ENCODE measurements at places on chromosomes 11 and 22.

DNA sequence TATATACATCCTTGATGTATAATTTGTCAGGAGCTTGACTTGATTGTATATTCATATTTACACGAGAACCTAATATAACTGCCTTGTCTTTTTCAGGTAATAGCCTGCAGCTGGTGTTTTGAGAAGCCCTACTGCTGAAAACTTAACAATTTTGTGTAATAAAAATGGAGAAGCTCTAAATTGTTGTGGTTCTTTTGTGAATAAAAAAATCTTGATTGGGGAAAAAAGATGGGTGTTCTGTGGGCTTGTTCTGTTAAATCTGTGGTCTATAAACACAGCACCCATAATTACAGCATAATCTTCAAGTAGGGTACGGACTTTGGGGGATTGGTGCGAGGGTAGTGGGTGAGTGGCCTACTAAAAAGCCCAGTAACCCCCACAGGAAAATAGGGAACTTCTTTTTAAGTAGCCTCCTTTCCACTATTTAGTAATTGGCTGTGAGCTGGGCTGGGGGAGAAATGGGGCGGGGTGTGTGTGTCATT is 7.5 kb downstream of the MALAT1 start:
- DNase-seq: no peak

- no peak for DNase-seq
Observed at GRCh38 chr11:92329137-92329536, 104.5 kb downstream of the FAT3 start.

- no peak for DNase-seq
Observed at GRCh38 chr22:17845790-17846189, 71.5 kb upstream of the BID start.

DNA sequence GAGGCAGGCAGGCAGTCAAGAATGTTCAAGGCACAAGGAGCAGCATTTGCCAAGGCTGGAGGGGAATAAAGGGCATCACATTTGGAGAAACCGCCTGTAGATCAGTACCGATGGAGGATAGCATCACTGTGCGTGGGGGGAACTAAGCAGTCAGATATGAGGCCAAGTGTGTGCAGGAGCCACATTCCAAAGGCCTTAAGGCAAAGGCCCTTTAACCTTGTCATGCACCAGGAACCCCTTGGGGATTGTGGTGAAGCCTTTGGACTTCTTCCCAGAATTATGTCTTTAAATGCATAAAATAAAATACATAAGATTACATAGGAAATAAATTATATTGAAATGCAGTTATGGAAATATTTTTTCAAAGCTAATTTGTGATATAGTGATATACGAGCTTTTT is 532.1 kb downstream of the BUD13 start:
- no peak for DNase-seq

DNA sequence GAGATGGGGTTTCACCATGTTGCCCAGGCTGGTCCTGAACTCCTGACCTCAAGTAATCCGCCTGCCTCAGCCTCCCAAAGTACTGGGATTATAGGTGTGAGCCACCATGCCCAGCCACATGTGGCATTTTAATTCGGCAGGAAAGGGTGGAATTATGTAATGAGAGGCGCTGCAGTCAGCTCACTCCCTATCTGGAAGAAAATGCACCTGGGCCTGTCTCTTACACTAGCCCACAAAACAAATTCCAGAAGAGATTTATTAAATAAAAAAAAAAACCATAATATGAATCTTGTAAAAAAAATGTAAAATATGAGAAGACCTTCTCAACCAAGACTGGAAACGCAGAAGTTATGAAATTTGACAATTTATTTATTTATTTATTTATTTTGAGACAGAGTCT is 8.2 kb upstream of the KAT5 start:
- DNase-seq: no peak

GRCh38 chr11:110072930-110073329 is 20.3 kb upstream of the ZC3H12C start:
- no peak for DNase-seq

- DNase-seq: no peak
Observed at GRCh38 chr22:23555118-23555517, 25.0 kb downstream of the IGLL1 start.

- no peak for DNase-seq
Observed at GRCh38 chr22:30370641-30371230, 13.9 kb downstream of the CCDC157 start.

- peak; percentile 99 for DNase-seq
Observed at GRCh38 chr11:93054881-93055280, 85.4 kb downstream of the MTNR1B start.

GRCh38 chr11:27658535-27659236 is 41.6 kb downstream of the BDNF start:
- DNase-seq: no peak

GRCh38 chr22:19636696-19637407 is 77.5 kb upstream of the SEPTIN5 start:
- no peak for DNase-seq

DNA sequence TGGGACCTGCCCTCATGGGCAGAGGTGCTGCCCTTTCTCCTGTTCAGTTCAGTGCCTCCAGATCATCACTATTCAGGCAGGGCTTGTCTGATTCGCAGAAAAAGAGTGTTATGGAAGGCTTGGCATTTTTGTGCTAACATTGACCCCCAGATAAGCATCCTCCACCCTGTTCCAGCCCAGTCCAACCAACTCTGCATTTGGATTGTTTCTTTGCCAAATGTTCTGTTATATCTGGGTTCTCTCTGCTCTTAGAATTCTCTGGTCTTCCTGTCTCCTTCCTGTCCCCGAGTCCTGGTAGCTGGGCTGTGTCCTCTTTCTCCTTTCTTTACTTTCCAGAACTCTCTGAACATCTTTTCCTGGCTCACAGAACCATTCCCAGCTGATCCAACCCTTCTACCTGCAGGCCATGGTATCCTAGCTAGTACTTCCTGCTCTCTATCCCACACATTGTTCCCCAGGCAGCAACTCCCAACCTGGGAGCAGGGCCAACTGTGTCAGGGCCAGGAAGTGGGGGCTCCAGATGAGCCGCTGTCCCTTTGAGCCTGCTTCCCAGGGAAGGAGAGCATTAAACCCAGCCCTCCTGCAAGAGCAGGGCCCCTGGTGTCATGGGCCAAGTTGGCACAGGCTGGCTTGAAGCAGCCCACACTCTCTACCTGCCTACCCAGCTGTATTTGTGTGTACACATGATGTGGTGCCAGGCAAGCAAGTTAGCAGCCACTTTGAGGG is 280.7 kb upstream of the CADM1 start:
- DNase-seq: no peak

GRCh38 chr22:33299245-33299956 is 241.2 kb upstream of the SYN3 start:
- DNase-seq: no peak

GRCh38 chr11:44870615-44871176 is 80.0 kb downstream of the TP53I11 start:
- no peak for DNase-seq

GRCh38 chr22:31062566-31063230 is 18.4 kb upstream of the SMTN start:
- no peak for DNase-seq

GRCh38 chr22:39197578-39197977 is 45.1 kb upstream of the CBX7 start:
- no peak for DNase-seq

- DNase-seq: peak; percentile 49
Observed at GRCh38 chr22:28029201-28029948, 110.3 kb upstream of the PITPNB start.

DNA sequence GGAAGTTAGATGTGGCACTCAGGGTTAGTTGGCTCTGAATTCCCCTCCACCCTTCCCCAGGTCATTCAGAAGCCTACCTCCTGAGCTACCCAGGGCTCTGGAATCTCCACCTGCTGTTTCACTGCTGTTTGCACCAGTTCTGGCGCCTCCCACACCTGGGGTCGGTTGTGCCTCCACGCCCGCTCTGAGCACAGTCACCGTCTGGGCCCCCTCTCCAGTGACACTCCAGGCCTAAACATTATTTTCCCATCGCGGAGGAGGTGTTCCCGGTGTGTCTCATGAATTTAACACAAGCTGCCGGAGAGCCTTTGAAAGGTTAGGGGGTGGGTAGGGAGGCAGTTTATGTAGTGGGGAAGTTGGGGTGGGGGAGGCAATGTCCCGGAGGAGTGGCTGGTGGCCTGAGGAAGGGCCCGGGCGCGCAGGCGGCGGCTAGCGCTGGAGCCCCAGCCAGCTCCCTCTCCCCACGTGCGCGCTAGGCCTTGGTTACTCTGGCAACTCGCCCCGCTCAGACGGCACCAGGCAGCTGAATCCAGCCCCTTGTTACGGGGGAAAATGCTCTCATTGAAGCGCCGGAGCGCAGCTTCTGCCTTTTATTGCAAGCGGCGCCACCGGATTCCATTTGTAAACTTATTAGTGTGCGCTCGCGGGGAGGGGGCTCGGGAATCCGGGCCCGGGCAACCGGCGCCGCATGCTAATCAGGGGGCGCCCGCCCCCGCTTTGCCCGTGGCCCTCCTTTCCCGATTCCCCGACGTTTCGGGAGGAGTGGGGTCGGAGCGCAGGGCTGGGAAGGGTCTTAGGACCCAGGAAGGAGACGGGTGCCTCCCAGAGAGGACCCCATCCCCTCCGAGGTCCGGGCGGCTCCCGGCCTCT is 52.4 kb downstream of the GRIK4 start:
- no peak for DNase-seq

GRCh38 chr11:2193099-2193887 is 21.7 kb upstream of the TH start:
- no peak for DNase-seq

DNA sequence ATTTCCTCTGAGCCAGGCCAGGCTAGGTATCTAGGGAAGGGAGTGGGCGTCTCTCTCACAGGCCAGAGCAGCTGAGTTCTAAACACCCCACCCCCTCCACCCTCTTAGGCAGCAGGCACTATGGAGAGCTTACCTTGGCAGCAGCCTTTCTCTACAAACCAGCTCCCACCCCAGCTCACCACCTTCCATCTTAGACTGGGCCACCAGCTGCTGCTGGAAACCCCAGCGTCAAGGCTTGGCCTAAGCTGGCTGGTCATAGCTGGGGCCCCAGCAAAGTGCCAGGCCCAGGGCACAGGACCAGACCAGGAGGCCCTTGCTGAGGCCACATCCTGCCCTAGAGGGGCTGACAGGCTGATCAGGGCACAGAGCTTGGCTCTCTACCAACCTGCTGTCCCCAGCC is 20.2 kb downstream of the SLC22A12 start:
- DNase-seq: no peak

- DNase-seq: peak; percentile 97
Observed at GRCh38 chr11:130522284-130522961, 74.0 kb downstream of the ADAMTS15 start.

DNA sequence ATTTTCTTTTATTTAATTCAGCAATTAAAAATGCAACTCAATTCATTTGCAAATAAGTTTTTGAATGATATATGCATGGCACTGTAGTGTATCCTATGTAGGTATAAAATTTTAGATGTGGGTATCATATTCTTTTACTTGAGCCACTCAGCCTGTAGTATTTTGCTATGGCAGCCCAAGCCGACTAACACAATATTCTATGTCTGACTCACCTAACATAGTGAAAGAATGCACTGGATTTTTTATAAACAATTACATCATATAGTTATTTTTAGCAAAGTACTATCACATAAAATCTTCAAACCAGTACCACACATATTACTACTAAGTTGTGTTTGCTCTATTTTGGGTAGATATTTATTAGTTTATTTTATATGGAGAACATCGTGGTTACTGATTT is 21.9 kb upstream of the GRIA4 start:
- peak; percentile 83 for DNase-seq

DNA sequence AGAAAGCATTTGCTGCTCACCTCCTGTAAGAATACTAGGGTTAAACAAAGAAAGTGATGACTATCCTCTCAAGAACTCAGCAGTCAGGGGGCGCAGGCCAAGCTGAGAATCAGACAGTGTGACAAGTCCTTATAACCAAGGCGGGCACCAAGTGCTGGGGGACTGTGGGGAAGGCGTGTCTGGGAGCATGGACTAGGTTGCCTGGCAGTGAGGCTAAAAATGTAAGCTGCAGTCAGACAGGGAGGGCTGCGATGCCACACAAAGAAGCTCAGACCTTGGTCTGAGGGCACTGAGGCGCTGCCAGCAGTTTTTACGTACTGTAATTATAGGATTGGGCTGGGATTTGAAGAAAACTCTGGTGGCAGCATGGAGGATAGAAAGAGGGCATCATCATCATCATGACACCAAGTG is 73.7 kb downstream of the FLI1 start:
- peak; percentile 60 for DNase-seq

GRCh38 chr11:69356703-69357457 is 62.9 kb downstream of the MYEOV start:
- DNase-seq: no peak

DNA sequence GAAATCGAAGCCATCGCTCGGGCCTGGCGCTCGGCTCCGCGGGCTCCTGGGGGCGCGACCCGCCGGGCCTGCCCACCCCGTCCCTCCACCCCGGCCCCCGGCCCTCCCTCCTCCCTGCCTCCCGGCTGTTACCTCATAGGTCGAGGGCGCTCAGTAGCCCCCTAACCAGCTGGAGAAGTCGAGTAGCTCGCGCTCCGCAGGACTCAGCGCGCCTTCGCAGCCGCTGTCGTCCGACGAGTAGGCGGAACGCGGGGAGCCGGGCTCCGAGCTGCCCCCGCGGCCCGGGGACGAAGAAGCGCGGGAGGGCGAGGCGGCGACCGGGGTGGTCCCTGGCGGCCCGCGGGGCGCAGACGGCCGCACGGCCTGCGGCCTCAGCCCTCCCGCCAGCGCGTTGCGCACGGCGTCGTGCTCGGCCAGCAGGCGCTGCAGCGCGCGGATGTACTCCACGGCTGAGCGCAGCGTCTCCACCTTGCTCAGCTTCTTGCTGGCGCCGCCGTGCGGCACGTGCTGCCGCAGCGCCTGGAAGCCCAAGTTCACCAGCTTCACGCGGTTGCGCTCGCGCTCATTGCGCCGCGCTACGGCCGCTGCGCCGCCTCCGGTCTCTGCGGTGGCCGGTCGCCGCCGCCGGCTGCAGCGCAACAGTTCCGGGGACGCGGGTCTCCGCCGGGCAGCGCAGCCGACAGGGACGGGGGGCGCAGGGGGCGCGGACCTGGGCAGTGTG is 627 bp downstream of the ASCL2 start:
- DNase-seq: peak; percentile 55

- DNase-seq: no peak
Observed at GRCh38 chr11:129686269-129686668, 129.4 kb upstream of the TMEM45B start.

DNA sequence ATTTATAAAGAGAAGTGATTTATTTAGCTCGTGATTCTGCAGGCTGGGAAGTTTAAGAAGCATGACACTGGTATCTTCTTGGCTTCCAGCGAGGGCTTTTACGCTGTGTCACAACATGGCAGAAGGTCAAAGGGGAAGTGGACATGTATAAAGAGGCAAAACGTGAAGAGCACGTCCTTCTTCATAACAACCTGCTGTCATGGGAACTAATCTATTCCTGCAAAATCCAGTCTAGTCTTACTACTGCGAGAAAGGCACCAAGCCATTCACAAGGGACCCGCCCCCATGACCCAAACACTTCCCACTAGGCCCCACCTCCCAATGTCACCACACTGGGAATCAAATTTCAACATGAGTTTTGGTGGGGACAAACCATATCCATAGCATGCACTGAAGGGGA is 58.3 kb downstream of the AMOTL1 start:
- no peak for DNase-seq

DNA sequence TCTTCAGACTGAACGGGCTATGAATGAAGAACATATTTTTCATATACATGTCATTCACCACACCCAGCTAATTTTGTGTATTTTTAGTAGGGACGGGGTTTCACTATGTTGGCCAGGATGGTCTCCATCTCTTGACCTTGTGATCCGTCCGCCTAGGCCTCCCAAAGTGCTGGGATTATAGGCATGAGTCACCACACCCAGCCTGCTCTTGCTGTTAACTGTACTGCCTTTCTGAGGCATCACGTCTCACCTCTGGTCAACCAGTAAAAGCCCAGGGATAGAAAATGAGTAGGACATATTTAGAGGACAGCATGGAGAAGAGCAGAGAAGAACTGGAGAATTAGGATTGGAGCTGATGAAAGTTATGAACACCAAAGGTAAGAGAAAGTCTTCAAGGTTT is 55.6 kb downstream of the APOL3 start:
- DNase-seq: peak; percentile 36
